ENCODE measurements at places on chromosomes 2 and 18.
A peak's percentile ranks its signal among the peaks of the same experiment; 100 is the strongest.

DNA sequence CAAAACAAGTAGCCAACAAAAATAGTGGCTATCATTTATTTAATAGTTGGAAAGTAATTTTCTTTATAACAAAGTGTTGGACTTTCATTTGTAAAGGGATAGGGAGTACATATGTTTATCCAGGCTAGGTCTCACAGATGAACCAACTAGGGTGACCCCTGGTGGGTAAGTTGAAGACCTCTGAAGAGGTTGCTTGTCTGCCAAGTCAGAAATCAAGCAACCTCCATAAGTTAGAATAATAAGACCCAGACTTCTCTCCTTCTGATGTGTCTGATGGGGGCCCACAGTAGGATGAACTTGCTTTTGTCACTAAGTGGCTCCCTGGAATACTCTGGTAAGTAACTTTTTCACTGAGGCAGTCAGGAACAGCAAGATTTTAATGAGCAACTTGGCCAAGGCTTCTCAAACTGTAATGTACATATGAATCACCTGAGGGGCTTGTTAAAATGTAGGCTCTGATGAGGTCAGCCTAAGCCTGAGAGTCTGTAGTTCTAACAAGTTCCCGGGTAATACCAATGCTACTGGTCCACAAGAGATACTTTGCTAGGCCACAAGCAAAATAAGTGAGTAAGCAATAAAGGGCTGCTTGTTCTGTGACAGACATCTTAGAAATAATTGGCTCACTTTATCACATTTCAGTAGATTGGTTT, 319.6 kb downstream of the PIK3C3 start:
- DNase-seq: no peak

DNA sequence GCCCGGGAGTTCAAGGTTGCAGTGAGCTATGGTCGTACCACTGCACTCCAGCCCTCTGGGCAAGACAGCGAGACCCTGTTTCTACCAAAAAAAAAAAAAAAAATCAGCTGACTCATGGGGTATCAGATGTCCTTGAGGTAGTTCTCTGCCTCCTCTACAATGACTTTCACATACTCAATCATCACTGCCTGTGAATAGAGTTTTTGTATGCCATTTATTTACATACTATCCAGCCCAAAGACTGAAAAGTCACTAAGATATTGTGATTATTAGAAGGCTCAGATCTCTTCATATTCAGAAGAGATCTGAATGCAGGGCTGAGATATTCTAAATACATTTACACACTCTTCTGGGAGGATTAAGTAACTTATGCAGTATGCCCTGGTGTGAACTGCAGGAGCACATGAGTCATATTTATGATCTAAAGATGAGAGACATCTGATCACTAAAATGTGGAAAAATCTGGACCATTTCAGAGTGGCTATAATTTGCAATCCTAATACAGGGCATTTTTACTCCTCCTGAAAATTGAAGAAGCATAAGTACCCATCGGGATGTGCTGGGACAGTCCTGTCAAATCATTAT, 38.9 kb downstream of the KLF7 start:
- DNase-seq: no peak

DNA sequence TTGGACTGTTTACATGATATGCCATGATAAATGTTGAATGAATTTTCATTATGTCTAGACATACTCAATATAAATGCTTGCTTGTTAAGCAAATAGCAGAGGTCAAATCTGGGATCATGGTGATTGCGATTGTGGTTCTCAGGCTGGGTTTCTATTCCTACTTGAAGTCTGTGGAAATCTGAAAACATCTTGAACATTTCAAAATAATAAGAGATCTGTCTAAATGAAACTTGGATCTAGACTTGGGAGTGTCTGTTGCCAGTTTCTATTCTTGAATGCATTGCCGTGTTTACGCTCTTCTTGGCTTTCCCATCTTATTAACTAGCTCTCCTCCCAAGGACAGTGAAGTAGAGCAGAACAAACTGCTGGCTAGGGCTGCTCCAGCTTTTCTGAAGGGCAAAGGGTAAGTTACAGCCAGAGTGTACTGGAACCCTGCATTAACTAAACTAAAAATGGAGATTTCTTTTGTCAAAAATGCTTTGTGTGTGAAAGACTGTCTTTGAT, 127.7 kb downstream of the DTNA start:
- no peak for DNase-seq

DNA sequence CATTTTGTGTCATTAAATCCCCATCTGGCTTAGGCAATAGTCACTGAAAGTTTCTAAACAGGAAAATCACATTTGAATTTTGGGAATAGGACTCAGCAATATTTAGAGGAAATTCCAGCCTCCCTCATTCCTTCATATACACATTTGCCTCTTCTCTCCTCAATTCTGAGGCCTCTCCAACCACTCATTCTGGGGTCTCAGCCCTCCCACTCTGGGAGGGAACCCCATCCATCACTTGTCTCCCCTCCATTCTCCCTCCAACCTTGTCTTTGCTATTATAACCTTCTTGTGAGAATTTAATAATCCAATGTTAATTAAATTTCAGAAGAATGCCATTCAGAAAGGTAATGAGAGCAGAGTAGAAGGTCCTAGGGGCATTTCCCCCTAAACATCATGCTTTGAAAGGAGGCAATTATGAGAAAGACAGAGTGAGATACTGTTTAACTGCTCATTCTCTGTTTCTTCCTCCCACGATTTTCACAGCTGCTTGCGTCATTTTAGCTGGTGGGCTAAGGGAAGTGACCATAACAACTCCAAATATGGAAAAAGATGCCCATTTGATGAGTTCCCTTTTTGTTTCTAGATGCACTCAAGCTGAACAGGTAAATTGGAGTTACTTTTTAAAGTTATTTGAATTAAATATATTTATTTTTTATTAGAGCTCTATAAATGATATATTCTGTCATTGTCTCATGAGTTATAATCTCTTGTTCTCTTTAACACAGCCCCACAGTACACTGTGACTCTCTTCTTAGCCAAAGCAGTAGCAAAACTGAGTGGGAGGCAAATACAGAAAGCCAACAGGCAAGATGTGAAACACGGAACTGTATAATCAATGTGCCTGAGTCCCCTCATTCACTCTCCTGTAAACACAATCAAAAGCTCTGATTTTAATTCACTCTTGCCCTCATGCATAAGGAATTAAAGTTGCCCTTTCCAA, 135.1 kb downstream of the DLGAP1 start:
- no peak for DNase-seq

DNA sequence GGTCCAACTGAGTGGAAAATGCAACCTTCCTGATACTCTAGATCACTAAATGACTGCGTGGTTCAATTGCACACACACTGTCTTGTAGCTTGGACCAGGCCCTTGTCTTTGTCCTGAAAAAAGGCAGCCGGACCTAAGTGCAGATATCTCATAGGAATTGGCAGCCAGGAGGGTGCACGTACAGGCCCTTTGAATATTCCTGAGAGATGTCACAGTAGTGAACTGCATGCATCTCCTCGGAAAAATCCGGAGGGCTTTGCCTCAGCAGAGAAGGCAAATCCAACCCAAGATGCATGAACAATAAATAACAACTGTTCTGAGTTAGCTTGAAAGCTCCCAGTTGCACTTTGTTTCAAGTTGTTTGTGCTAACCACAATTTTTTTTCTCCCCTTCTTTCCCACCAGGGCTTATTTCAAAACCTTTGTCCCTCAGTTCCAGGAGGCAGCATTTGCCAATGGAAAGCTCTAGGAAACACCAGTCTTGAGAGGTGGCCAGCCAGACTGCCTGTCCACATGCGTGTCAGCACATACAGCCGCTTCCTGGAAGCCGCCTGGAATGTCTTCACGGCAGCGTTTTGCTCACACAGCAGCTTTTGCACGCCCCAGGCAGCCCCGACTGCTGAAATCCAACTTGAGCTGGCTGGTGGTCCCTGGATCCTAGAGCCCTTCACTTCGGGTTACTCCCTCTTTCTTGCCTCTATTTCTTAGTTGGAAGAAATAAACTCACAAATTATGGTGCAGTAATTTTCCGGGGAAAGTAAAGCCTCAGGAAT, 54.4 kb upstream of the FOSL2 start:
- DNase-seq: no peak

GRCh38 chr18:49024804-49025421, 74.1 kb upstream of the SMAD7 start:
- no peak for DNase-seq

GRCh38 chr2:24909555-24910177, 10.4 kb downstream of the ADCY3 start:
- no peak for DNase-seq

DNA sequence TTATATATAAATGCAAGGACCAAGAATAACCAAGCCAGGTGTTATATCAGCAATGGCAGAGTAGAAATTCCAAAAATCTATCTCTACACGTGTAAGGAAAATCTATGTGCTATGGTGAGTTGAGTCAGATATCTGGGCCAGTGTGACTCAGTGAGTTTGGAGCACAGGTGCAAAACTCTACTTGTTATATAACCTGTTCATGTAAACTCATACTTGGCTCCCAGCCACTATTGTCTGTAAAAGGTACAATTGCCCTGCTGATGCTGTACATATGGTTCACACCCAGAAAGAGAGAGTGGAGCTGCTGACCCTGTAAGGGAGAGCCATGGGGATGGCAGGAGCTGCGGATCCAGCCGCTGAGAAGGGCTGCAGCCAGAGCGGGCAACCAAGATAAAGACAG, 112.0 kb downstream of the TRABD2A start:
- DNase-seq: no peak

DNA sequence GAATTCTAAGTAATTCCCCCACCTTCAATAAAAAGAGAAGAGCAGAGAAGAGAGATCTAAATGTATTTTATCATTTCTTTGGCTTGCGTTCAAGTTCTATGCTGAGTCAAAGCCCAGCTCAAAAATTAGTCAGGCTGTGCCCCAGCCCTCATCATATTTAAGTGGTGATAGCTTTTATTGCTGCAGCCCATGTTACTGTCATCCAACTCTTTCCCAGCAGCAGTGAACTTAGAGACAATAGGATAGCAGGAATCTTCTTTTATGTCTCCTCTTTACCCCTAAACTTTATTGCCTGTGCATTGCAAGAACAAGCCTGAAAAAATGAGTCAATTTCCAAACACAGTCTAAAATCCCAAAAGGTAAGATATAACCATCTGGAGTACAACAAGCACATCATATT, 1599.3 kb upstream of the PIK3C3 start:
- DNase-seq: no peak

- no peak for DNase-seq
Observed at GRCh38 chr2:197419438-197419837, 15.4 kb downstream of the SF3B1 start.

GRCh38 chr2:186575856-186576255, 14.0 kb upstream of the ITGAV start:
- no peak for DNase-seq

DNA sequence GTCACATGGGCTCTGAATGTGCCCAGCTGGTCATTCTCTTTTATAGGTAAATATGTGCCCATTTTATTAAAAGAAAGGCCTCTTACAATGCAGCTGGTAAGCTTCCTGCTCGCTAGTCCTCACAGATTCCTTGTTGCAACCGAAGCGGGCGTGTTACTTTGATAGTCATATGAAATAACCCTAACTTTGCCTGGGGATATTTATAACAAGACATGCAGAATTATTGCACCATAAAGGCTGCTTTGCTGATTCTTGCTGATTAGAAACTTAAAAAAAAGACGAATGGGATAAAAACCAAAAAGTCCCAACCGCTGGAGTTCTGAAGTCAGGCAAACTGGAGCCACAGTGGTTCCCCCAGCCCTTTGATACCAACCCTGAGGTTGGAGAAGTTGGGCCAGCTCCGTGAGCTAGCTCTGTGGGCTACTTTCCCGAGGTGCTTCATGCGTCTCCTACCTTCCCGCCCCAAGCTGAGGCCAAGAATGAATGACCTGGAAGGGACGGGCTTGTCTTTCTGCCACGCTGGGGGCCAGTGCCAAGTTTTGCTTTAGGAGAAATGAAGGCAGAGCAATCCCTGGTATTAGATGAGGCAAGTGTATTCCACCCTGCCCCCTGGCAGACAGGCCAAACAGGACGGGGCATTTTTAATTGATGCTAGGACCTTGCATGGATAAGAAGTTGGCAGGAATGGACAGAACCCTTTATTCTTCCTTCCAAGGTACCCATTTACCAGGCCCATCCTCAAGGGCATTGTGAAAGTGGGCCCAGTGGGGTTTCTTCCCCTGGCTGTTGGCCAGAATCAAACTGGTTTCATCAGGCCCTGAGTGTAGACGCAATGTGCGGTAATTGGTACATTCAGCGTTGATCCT, 140.4 kb downstream of the KCTD1 start:
- DNase-seq: no peak

GRCh38 chr18:2846636-2847316, at the start of gene EMILIN2:
EMILIN2 (plus strand) TSS chr18:2847006; CDS start chr18:2847189, 183 bp downstream.
- DNase-seq: peak; percentile 76

- no peak for DNase-seq
Observed at GRCh38 chr2:210997373-210997772, 441.0 kb downstream of the CPS1 start.

DNA sequence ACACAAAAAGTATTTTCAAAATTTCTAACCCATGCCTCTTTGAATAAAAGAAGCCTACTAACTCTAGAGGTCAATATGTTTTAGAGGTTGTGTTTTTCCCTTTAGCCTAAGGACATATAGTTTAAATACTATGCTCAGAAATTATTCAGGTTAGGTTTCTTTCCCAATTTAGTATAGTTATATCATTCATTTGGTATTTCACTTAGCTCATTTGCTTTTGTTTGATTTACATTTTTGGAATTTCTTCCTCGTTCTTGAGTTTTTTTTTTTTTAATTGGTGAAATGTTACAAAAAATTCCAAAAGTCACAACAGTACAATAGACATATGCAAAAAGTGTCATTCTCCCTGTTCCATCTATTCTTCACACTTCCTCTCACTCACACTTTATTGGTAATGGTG, 371.3 kb upstream of the TNP1 start:
- no peak for DNase-seq
